ENCODE measurements at places on chromosomes 4 and X.
A peak's percentile ranks its signal among the peaks of the same experiment; 100 is the strongest.

- no peak for DNase-seq
Observed at GRCh38 chr4:76630741-76631140, 195.7 kb downstream of the SHROOM3 start.

- DNase-seq: no peak
Observed at GRCh38 chr4:126354784-126355183, 1040.0 kb downstream of the FAT4 start.

- DNase-seq: no peak
Observed at GRCh38 chrX:130896802-130897501, 6.1 kb downstream of the ENOX2 start.

DNA sequence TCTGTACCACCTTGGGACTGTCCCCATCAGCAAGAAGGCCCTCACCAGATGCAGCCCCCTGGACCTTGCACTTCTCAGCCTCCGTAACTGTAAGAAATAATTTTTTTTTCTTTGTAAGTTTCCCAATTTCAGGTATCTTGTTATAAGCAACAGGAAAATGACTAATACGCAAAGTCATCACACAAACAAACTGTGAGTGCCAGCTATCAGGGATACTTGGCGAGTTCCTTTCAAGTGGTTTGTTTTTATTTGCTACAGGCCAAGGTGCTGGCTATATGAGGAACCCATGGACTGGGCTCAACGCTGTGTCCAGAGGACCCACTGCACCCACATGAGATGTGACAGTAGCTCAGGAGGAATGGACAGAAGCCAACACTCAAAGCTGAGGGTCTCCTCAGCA is 11.5 kb upstream of the GPM6B start:
- no peak for DNase-seq

DNA sequence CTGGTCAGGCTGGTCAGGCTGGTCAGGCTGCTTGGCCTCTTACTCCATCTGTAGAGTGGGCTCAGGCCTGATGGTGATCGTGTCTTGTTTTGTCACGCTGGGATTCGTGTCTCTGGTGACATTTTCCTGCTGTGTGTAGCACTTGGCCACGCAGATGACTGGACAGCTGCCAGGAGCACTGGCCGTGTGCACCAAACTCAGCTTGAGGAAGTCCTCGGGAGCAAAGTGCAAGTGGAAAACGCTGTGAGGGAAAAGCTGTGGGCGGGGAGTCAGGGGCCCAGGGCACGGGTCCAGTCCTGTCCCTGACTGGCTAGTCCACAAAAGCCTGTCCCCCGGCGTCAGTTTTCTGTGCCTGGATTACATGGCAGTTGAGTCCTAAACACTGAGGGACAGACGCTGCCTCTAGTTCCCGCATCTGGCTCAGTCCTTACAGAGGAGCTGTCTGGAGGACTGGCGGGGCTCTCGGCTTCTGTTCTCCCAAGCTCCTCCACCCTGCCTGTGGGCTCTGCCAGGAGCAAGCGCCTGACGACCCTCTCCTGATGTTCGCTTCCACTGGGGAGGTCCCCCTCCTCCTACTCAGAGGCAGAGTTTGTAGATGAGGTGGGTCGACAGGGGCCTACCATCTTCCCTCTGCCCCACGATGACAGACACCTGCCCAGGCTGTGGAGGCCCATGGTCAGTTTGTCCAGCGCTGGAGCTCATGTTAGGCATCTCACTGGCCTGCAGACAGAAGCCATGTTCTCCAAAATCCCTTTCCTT is 35.9 kb upstream of the GRPEL1 start:
- DNase-seq: no peak

DNA sequence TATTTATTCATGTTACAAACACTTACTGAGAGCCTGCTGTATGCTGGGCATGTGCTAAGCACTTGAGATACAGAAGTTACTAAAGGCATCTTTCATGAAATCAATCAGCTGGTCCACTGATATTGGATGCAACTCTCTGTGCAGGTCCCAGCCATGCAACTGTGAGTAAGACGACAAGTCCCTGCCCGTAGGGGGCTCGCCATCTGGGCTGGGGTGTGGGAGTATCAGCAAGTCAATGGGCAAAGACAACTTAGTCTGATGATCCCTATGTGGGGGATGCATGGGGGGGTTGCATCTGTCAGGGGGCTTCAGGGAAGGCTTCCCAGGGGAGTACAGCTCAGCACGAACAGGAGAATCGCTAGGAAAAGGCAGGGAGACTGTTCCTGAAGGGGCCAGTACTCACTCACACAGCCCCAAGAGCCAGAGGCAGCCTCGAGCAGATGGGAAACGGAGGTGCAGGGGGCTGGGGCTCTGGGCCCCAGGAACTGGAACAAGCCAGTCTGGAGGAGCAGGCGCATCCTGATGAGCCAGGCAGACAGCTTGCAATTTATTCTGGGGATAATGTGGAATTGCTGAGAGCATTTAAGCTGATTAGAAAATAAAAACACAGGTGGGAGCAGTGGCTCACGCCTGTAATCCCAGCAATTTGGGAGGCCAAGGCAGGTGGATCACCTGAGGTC is 40.2 kb downstream of the CRMP1 start:
- no peak for DNase-seq

- DNase-seq: no peak
Observed at GRCh38 chrX:119222932-119223331, 13.2 kb upstream of the PGRMC1 start.

DNA sequence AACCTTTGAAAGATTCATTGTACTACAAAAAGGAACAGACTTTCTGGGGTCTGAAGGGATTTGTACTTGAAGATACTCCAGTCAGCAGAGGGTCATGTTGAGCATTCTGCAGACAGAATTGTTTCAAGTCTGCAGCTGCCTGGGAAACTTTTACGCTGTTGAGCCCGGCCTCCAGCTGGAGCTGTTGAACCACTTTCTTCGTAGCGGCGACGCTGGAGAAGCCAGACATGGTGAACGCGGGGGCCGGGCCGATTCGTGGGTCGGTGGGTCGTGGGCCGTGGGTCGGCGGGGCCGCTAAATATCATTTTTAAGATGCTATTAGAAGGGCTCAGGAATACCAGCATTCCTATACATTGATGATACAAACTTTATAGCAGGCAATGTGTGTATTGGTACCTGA is 12.0 kb upstream of the RTL9 start:
- DNase-seq: peak; percentile 3

Measured in endothelial cell (in vitro differentiated cells).